ENCODE measurements at places on chromosomes 2 and 18.

DNA sequence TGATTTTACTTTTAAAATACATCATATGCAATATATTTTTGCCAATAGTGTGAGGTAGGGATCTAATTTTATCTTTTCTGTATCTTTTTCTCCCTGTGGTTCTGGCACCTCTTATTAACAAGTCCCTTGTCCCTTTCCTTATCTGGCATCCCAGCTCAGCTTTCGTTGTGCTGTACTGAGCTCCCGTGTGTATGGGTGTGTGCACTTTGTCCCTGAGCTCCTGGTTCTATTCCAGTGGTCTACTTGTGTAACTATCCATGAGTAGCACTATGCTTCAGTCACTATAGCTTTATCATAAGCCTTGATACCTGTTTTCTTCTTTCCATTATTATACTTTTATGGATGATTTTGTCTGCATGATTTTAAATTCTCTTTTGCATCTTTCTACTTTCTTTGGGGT lies 401.4 kb upstream of the POU3F3 start:
- DNase-seq: no peak

- DNase-seq: no peak
Measured at GRCh38 chr18:57561261-57561660, 25.2 kb downstream of the FECH start.

GRCh38 chr2:213229814-213230213 lies 54.5 kb upstream of the SPAG16 start:
- DNase-seq: no peak

- no peak for DNase-seq
Measured at GRCh38 chr18:13265008-13265910, 46.7 kb downstream of the LDLRAD4 start.

DNA sequence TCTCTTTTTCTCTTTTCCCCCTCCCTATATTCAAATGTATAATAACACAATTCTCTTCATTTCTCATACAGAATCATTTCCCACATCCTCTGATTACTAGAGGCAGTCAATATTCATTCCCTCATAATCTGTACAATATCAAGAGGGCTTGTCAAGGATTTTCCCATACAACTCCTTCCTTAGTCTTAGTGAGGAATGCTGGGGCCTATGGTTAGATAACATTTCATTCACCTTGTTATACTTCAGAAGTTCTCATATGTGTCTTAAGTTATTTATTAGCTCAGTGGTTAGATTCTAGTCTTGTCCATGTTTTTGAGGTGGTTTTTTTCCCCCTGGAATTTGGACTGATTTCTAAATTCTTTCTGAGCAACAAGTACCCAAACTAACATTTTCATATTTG lies 289.5 kb downstream of the PDE11A start:
- no peak for DNase-seq

GRCh38 chr2:28437918-28438317 lies 45.3 kb downstream of the FOSL2 start:
- DNase-seq: no peak

GRCh38 chr2:217909156-217909820 lies 93.5 kb downstream of the TNS1 start:
- DNase-seq: no peak

DNA sequence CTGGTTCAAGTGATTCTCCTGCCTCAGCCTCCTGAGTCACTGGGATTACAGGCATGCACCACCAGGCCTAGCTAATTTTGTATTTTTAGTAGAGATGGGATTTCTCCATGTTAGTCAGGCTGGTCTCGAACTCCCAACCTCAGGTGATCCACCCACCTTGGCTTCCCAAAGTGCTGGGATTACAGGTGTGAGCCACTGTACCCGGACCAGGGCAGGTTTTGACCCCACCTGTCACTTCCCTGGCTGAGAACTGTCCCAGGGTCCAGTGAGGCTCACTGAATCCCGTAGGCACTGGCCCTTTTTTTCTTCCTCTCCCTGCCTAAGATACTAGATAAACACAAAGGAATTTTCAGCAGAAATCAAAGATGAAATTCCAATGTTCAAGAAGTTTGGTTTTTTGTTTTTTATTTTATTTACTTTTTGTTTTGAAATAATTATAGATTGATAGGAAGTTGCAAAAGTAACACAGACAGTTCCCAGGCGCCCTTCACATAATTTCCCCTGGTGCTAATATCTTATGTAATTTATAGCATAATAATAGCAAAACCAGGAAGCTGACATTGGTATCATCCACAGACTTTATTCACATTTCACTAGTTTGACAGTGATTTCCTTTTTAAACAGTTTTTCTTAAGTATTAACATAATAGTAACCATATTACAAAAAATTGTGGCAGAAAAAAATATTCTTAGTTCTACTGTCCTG lies 52.4 kb upstream of the B3GNT7 start:
- DNase-seq: no peak

- DNase-seq: no peak
Measured at GRCh38 chr18:28175150-28175929, 1.6 kb downstream of the CDH2 start.

DNA sequence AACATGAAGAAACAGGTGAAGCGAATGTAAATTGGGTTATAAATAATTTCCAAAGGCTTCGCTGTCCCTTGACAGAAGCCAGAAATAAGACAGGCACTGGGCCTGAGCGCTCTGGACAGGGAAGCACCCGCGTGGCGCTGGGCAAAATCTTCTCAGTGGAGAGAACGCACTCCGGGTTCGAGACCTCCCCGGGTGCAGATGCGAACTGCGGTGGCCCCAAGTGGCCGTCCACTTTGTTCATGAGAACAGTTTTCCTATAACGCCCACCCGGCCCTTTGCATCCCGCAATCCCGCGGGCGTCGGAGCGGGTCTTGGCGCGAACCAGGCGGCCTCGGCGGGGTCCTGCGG lies 651 bp upstream of the DPYSL5 start:
- DNase-seq: no peak

DNA sequence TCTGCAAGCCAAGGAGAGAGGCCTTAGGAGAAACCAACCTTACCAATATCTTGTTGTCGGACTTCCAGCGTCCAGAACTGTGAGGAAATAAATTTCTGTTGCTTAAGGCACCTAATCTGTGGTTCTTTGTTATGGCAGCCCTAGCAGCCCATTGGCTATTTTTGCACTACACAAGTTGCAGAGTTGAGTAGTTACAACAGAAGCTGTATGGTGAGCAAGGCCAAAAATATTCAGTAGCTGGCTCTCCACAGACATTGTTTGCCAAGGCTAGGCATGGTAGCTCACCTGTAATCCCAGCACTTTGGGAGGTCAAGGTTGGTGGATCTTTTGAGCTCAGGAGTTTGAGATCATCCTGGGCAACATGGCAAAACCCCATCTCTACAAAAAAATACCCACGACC lies 27.1 kb upstream of the SCYGR1 start:
- no peak for DNase-seq

- DNase-seq: no peak
Measured at GRCh38 chr2:172489681-172490080, 62.3 kb downstream of the ITGA6 start.

DNA sequence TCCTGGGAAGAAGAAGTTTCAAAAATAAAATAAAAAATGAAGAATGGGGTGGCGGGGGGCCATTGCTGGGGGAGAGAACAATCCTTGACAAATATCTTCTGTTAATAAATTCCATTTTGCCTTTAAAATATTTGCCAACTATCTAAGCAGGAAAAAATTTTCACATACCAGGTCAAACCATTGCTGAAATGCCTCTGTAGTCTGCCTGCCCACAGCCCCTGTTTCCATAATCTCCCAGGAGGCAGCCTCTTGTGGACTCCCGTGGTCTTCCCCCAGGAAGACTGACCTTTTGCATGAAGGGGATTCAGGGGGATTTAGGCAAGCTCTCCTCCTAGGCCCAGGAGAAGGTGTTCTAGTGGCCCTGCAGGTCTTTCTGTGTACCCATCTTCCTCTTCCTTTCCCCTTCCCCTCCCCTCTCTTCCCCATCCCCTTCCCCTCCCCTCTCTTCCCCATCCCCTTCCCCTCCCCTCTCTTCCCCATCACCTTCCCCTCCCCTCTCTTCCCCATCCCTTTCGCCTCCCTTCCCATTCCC lies 61.0 kb downstream of the RPL37A start:
- no peak for DNase-seq

DNA sequence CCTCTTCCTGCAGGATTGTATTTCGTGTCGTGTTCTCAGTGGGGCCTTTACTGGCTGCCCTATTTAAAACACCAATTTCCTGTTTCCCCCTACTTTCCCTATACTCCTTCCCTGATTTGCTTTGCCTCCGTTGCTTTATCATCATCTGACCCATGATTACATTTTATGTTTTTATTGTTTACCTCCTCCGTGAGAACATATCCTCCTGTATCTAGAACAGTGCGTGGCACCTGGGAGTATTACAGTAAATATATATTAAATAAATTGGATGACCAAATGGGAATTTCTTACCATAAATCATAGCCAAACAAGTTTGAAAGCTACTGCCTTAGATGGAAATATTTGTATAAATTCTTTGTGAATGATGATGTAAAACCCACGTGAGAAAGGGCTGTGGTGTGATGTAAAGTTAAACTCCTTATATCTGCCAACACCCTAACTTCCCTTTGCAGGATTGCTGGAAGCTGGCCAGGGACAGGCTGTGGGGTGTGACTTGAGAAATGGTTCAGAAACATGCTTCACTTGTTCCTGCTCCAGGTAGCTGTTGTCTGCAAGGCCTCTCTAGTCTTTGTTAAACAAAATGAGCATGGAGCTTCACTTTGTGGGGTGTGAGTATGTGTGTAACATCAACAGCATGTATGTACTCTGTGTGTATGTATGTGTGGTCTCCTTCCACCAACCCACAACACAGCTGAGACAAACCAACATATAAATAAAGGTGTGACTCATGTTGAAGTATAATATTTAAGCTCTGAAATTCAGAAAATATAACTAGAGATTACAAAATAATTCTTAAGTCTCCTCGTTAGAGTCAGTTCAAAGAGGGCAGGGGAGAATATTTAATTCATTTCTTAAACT lies 40.3 kb downstream of the LHCGR start:
- DNase-seq: no peak

DNA sequence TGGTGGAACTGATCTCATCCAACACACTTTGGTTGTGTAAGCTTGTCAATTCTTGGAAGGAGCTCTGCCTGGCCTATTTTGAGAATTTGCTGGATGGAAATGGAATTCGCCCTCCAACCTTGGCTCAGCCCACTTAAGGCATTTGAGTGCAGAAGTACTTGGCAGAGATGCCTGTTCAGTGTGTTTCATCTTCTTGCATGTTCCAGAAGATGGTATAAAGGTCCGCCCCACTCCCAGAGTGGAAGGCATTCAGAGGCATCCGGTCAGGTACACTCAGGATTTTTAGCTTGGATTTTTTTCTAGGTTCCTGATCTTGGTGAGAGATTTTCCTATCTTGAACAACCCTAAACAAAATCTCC lies 61.3 kb upstream of the TXNDC2 start:
- DNase-seq: no peak

DNA sequence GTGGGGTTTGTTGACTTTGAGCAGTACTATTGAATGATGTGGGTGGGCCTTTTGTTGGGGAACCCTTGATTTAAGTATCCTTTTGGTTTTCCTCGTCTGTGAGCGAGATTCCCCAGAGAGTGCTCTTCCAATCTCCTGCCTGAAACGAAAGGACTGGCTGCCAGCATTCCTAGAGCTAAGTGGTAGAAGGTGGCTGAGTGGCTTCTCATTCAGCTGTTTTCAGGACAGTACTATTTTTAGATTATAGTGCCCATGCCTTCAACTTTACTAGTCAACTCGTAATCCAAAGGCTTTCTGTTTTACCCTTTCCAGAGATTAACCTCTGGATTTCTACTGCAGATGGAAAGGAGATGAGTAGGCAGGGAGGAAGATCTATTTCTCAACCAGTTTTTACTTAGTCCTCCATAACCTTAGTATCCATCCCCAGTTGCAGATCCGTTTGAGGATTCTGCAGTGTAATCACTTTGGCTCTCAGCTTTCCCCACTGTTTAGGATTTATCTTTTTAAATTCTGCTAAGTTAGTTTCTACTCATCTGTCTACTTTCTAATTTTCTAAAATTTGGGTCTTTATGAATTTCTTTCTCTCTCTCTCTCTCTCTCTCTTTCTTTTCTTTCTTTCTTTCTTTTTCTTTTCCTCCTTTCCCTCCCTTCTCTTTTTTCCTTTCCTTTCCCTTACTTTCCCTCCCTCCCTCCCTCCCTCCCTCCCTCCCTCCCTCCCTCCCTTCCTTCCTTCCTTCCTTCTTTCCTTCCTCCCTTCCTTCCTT lies 9.2 kb downstream of the SLC4A1AP start:
- DNase-seq: no peak

- no peak for DNase-seq
Measured at GRCh38 chr2:206535260-206535986, 92.1 kb downstream of the ADAM23 start.

DNA sequence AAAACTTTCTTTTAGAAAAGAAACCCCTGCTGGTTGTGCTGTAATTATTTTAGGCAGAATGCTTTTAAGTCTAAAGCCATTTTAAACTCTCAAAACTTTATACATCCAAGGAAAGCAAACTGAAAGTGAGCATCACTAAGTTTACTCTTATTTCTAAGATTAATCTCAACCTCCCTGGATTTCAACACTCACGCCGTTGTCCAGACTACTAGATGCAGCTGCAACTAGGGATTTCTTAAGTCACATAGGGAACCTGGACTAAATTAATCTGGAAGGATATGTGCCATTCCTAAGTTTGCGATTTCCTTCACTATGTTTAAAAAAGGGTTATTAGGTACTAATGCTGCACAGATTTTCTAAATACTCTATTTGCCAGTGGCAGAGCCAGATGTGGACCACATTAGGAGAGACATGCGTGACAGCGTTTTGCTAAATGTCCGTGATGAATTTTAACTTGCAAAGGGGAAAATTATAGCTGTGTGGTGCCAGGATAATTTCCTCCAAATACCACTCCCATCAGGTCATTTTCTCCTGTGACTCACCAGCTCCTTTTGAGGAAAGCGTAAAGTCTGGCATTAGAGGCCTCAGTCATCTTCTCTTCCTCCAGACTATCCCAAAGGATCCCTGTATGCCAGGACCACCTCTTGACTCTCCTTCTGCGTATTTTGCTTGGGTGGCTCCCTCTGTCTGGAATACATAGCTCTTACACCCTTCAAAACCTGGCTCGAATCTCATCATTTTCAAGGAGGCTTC lies 143.7 kb downstream of the ATL2 start:
- no peak for DNase-seq

DNA sequence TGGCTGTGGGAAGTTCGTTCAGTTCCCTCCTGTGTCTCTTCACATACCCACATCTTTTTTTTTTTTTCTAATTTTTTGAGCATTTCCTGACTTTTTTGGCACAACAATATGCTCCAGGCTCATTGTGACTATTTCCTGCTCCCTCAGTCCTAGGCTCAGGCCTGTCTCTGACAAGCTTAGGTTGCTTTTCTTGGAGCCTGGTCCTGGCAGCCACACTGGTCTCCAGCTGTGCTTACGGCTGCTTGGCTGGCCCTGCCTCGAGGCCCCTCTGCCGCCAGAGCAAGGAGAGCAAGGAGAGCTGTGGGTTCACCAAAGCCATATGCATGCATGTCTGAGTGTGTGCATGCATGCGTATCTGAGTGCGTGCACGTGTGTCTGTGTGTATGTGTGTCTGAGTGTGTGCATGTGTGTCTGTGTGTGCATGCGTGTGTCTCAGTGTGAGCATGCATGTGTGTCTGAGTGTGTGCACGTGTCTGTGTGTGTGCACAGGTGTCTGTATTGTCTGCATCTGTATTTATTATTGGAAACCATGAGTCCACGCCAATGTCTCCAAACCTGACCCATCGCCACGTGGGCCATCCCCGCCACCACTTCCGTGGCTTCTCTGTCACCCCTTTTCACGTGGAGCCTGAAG lies 766.1 kb upstream of the SALL3 start:
- no peak for DNase-seq

GRCh38 chr2:3478846-3479385 lies 40.4 kb downstream of the ADI1 start:
- no peak for DNase-seq

Data from NCI-H446 (cell line).